NCI-H1092 treated with DMSO at 0.1 percent for 48 hours (cell line): ENCODE measurements at places on chromosomes 2 and 18.

DNA sequence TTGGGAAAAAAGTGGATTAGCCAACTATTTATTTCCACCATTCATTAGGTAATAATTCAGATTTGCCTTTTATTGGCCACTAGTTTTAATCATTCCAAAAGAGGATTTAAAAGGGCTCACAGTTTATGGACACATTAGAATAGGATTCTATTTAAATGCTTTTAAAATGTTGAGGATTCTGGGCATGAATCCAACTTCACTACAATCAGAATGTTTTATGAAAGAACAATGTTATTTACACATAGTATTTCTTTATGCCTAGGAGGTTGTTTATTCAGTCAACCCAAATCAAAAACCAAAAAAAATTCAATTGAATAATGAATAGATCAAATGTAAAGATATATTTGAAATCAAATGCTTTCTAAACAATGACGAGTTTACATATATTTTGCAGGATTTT lies 232.2 kb downstream of the GULP1 start:
- no peak for DNase-seq

GRCh38 chr2:234723400-234723799 lies 226.5 kb upstream of the ARL4C start:
- no peak for DNase-seq

- DNase-seq = no peak
Observed at GRCh38 chr2:138359532-138359931, 142.0 kb upstream of the SPOPL start.

DNA sequence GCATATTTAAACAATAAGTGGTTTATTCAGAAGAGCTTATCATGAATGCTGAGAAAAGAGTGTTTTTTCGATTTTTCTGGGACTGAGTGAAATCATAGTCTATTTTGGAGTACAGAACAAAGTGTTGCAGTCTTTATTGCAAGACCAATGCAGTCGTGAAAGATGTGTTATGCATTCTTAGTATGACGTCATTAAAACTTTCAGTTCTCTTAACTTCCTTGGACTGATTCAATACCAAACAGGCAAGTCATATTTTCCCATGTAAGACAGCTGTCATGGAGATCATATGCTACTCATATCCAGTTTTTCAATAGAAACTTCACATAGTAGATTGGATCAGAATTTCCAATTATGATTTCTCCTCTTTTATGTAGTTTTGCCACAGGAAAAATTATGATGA lies 92.6 kb downstream of the RIT2 start:
- no peak for DNase-seq

- DNase-seq = peak; percentile 63
Observed at GRCh38 chr2:43877782-43878464, 39.2 kb downstream of the ABCG8 start.

- no peak for DNase-seq
Observed at GRCh38 chr2:102513355-102513939, 40.4 kb downstream of the SLC9A4 start.

- no peak for DNase-seq
Observed at GRCh38 chr2:216534809-216535208, 36.2 kb downstream of the RPL37A start.

DNA sequence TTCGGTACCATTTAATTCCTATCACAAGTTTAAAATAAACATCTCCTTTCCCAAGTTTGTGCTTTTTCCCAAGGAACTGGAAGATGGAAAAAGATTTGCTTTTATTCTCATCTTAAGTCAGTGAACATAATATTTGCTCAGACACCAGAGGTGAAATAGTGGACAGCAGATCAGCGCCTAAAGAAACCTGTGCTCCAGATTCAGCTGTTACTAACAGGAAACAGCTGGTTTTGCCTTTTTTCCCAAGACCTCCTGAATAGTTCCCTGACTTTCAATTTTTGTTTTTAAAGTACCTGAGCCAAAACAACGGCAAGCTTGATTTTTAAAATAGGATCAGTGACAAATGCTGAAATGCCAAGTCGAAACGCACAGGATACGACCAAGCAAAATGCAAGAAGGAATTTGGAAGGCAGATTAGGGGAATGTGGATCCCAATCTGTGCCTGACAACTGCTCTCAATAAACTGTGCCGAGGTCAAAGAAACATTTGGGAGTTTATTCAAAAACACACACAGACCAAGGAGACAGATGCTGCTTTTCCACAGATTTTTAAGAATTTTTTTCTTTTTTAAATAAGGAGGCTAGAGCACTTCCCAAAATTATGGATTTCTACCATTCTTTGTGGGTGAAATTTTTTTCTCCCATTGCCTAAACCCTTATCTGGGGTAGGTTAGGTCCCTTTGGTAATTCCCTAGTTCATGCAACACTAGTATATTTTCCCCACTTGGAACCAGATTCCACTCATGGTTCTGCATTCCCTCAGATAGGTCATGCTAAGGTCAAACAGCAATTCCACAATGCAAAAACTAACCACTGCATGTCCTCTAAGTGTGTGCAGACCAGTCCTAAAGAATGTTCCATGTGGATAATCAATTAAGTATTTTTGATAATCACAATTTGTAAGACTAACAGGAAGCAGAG lies 121.5 kb upstream of the PDE1A start:
- no peak for DNase-seq

GRCh38 chr2:151995161-151995557 lies 103.7 kb downstream of the CACNB4 start:
- DNase-seq = no peak
